ENCODE measurements at places on chromosomes 11 and 22.

GRCh38 chr11:120130991-120131760 is 6.7 kb downstream of the TRIM29 start:
- DNase-seq: no peak

- DNase-seq: no peak
Measured at GRCh38 chr11:44147751-44148150, 52.3 kb downstream of the EXT2 start.

- DNase-seq: no peak
Measured at GRCh38 chr11:62788991-62789390, 1.8 kb downstream of the TMEM179B start.

DNA sequence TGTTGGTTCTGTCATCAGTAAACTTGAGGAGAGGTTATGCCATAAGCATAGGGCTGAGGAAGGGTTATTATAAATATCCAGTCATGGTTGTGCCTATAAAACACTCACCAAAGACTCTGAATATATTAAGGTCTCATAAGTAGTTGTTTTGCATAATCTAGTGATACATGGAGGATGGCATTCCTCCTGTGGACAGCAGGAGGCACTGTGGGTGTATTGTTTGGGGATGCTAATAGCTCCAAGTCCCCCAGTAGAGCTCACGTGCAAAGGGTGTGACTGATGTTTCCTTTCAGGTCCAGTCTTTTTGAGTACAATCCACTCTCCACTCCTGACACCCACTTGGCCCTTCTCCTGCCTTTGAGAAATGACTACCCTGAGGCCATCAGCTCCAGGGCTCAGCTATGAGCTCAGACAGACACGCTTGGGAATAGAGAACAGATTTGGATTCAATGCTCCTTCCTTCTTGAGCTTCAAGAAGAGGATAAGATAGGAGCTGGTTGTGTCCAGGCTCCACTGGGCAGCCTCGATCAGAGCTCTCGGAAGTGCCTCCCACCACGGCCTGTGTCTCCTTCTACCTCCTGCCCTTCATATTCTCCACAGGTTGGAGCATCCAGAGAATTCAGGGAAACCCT is 85.2 kb upstream of the IGLL5 start:
- DNase-seq: peak; percentile 63

GRCh38 chr22:19641254-19641982 is 72.9 kb upstream of the SEPTIN5 start:
- DNase-seq: no peak

- no peak for DNase-seq
Measured at GRCh38 chr11:76602431-76602861, 68.1 kb downstream of the LRRC32 start.

Measured in CD8-positive, alpha-beta T cell (primary cell).